ENCODE measurements at places on chromosomes 7 and 10. TPM values are rescaled to one million over a fixed set of nuclear protein-coding genes. Genes with fewer than 3 reads are reported as not detected.

The UBE2D1 gene
- 5.6 TPM for total RNA-seq

The PNLIP gene
- total RNA-seq, result not detected

The TNPO3 gene
- total RNA-seq, result 52.3 TPM

The MACROH2A2 gene
- not detected for total RNA-seq

The PROSER2 gene
- total RNA-seq, result 4.0 TPM

The HOXA7 gene
- 2.5 TPM for total RNA-seq

The RNF32 gene
- total RNA-seq, result 0.17 TPM

The LBX1 gene
- total RNA-seq, result not detected

The GPER1 gene
- total RNA-seq, result 0.86 TPM

The GPR26 gene
- total RNA-seq, result not detected

The TMEM270 gene
- not detected for total RNA-seq

The GPRIN2 gene
- total RNA-seq, result not detected

The HABP2 gene
- 0.09 TPM for total RNA-seq

The NUTM2B gene
- total RNA-seq, result 0.33 TPM

The C10orf95 gene
- not detected for total RNA-seq

The NPFFR1 gene
- not detected for total RNA-seq

The HGF gene
- total RNA-seq, result 0.33 TPM

The SEMA3D gene
- 3.4 TPM for total RNA-seq

The OPALIN gene
- not detected for total RNA-seq

The CDHR3 gene
- 1.5 TPM for total RNA-seq

The NHLRC2 gene
- total RNA-seq, result 13.7 TPM

The HHEX gene
- total RNA-seq, result 50.5 TPM

The MSMB gene
- not detected for total RNA-seq

The DENND2A gene
- total RNA-seq, result 1.0 TPM

The EN2 gene
- total RNA-seq, result under 0.01 TPM

The RABGEF1 gene
- total RNA-seq, result 24.7 TPM

The SLC13A1 gene
- not detected for total RNA-seq

The FANK1 gene
- total RNA-seq, result 1.1 TPM
